ENCODE measurements at places on chromosomes 2 and 18.

GRCh38 chr2:112033600-112033999, 21.5 kb upstream of the TMEM87B start:
- DNase-seq, result no peak

DNA sequence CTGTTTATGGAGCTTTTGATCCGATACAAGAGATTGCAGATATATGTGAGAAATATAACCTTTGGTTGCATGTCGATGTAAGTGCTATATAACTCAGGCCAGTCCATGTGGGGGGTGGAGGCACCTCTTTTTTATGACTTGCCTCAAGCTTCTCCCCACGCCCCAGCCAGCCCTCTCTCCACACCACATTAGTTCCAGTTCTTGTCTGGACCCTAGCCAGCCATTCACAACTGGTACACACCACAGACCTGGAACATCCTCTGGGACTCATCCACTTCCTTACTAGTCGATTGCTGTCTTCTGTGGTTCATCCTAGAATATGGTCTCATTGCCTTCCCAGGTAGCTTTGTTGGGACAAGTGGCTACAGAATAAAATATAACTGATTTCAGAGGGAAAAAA, 31.0 kb downstream of the GAD1 start:
- no peak for DNase-seq

GRCh38 chr2:122447237-122447636, 691.8 kb downstream of the TSN start:
- no peak for DNase-seq

GRCh38 chr18:9009703-9010488, 92.6 kb upstream of the NDUFV2 start:
- no peak for DNase-seq

- no peak for DNase-seq
Measured at GRCh38 chr2:171968509-171968908, 31.2 kb upstream of the METAP1D start.

DNA sequence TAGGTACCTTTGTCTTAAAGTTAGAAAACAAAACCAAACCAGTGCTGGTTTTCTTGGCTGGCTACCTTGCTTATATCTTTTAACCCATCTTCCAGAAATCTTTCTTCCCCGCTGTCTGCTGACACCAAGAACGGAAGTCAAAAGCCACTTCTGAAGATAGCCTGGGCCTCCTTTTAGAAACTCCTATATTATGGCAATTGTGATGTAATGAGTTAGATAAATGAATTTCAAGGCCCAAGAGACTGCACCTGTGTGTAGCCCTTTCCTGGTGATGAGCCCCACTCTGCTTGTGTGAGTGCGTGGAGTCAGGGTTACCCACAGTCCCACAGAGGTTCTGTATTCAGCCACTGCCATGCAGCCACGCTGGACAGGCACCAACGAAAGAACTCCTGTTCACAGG, 60.7 kb downstream of the ARMC9 start:
- no peak for DNase-seq

DNA sequence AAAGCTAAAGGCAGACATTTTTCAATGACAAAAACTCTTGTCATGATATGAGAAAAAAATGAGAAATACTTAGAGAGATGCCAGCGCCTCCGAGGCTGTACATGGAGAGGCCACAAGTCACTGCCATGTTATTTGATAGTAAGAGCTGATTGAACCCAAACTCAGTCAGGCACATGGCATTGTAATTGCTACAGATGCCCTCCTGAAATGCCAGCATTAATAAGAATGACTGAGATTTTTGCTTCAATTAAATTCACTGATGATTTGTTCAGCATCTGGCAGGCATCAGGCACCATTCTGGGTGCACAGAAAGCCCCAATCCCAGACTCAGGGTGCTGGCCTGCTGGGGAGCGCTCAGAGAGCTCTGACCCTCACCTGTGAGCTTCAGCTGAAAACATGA, 129.0 kb upstream of the PXDN start:
- DNase-seq, result no peak

- DNase-seq, result no peak
Measured at GRCh38 chr2:105789745-105790460, 45.2 kb downstream of the NCK2 start.

- DNase-seq, result no peak
Measured at GRCh38 chr2:8346706-8347430, 335.0 kb upstream of the ID2 start.

- DNase-seq, result no peak
Measured at GRCh38 chr2:121570667-121571055, 40.0 kb downstream of the RNU4ATAC start.

DNA sequence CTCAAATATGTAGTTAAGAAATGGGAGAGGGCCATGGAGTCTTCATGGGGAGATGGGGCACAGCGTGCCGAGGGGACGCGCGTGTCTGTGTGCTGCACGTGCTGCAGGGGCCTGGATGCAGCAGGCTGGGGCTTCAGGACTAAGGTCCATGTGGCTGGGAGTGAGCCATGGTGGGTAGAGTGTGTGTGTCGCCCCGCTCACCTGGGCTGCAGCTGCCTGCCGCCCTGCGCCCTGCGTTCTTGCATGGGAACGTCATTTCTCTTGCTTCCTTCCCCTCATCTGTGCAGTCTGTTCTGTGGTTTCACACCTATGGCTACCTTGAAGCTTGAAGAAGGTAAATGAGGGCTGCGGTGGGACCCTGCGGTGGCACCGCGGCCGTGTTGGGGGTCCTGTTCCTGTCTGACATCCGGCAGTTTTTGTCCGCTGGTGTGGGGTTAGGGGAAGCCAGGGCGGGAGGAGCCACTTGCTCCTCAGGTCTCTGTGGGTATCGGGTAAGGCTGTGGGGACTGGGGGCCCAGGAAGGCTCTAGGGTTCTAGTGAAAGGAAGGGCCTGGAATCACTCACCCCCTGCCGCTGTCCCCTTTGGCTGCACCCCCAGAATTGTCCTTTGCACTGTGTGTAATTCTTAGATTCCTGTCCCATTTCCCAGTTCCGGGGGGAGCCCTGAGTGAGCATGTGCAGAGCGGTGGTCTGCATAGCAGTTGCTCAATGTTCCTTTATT, 54.1 kb upstream of the HS6ST1 start:
- DNase-seq, result no peak

- no peak for DNase-seq
Measured at GRCh38 chr18:23810396-23810795, 121.1 kb downstream of the LAMA3 start.

- DNase-seq, result no peak
Measured at GRCh38 chr18:6595666-6596065, 133.8 kb upstream of the ARHGAP28 start.

DNA sequence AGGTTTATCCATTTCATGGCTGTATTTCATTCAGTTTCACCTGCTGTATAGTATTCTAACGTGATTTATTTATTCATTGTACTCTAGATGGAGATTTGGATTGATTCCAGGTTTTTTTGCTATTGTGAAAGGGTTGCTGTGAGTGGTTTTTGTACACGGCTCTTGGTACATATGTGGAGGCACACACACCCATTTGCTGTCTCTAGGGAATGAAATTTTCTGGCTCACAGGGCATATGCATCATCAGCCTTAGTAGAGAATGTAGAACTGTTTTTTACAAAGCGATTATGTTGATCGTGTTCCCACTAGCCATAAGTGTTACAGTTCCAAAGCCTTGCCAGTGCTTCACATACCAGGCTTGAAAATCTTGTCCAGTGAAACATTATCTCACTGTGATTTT, 5.1 kb downstream of the SPTBN1 start:
- DNase-seq, result no peak

- no peak for DNase-seq
Measured at GRCh38 chr2:191954451-191954850, 107.6 kb upstream of the CAVIN2 start.

GRCh38 chr18:48663931-48664847, 125.4 kb downstream of the CTIF start:
- peak; percentile 77 for DNase-seq

GRCh38 chr2:103734911-103735310, 973.1 kb downstream of the TMEM182 start:
- no peak for DNase-seq

DNA sequence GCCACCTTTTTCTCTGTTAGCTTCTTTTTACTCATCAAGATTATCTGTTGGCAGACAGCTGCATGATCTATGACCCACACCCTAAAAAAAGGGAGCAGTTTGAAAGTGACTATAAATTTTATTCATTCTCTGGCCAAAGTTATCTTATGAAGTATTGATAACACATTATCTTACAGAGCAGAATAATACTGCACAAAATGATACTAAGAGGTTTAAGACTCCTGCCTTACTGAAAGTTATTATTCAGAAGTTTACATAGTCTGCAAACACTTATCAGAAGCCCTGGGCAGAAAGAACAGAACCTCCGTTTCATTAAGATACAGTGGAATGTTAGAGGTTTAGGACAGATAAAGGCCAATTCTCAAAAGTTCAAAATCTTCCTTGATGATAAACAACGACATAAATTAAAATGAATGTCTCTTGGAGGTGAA, 78.2 kb downstream of the ZEB2 start:
- DNase-seq, result no peak

- no peak for DNase-seq
Measured at GRCh38 chr2:161130354-161130753, 29.9 kb upstream of the TANK start.

- no peak for DNase-seq
Measured at GRCh38 chr2:96604104-96604503, 34.0 kb downstream of the KANSL3 start.

DNA sequence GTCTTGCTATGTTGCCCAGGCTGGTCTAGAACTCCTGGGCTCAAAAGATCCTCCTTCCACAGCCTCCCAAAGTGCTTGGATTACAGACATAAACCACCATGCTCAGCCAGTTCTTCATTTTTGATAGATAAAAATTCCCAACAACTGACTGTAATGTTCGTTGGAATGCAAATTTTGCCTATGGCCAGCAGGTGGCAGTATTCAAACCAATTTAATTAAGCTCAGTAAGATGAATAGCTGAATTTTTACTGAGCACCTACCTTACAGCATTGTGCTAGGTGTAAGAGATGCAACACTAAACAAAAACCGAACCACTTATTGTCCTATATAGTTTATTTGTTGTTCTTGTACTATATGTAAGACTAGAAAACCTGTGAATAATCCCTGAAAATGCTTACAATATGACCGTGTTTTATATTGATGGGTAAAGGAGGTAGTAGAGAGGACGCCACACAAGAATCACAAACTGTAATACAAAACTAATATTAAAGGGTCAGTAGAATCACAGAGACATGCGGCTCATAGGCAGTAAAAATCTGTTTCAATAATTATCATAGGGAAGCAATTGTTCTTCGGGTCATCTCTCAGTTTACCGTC, 8.2 kb upstream of the TMEM182 start:
- no peak for DNase-seq

- DNase-seq, result no peak
Measured at GRCh38 chr2:36473230-36473629, 117.7 kb downstream of the CRIM1 start.

DNA sequence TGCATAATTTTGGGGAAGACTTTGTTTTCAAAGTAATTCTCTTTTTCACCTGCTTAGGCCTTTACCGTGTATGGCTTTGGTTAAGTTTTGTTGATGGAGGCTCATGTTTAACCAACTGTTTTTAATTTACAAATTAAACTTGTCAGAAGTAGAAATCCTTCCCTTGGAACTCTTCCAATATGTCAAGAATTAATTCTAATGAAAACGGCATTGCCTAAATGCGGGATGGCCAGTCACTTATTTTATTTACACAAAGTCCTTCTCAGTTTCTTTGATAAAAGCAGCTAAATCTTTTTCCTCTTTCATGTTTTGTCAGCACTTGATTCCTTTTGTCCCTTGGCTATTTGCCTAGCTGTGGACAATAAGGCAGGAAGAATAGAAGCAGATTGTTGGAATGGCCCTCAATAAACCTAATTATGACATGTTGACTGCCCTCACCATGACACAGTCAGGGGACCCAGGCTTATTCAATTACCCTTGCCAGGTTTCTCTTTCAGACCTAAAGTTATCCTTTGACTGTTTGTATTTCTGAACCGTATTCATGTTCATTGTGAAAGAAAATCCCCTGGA, 26.3 kb downstream of the PAX3 start:
- no peak for DNase-seq

GRCh38 chr2:9010866-9011265, 7.4 kb upstream of the MBOAT2 start:
- DNase-seq, result no peak

DNA sequence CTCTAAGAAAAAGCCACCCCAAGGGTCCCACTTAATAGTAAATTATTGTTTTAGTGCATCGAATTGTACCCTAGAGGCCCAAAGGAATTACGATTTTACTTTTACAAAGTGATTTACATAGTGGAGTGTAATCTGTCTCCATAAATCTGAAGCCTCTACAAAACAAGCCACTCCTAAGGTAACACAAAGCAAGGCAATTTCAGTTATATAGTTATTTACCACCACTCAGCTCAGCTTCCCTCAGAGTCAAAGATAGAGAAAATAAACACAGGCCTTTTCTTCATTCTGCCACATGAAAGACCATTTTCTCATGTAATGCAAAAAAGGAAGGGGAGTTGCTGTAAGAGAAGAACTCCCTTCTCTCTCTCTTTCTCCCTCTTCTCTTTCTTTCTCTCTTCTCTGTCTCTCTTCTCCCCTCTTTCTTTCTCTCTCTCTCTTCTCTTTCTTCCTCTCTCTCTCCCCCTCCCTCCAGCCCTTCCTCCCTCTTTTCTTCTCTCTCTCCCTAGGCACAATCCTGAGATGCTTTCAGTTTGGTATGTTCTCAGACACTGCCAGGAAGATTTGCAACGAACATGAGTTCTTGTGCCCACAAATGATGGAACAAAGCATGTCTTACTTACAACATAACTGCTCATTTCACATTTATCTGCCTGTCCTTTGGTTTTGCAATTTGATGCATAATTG, 264.5 kb downstream of the BCL2 start:
- DNase-seq, result no peak

DNA sequence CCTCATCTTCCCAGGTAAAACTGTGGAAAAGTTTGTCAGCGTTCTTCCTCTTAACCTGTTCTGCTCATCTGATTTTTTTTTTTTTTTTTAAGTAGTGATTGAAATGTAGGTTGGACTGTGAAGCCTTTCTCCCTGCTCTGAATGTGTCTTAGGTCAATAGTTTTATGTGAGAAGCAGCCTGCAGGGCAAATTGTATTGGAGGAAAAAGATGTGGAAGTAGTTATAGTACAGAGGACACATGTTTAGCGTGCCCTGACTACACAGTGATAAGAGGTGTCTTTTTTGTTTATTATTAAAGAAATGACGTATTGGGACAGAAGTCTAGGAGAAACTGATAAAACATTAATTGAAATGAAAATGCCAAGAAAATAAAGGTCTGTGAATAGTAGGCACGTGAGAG, 1.5 kb downstream of the MTA3 start:
- DNase-seq, result no peak

GRCh38 chr2:160252278-160252887, 52.3 kb upstream of the ITGB6 start:
- no peak for DNase-seq

- DNase-seq, result no peak
Measured at GRCh38 chr2:239564587-239564986, 163.8 kb upstream of the HDAC4 start.

- DNase-seq, result no peak
Measured at GRCh38 chr2:45928946-45929345, 277.5 kb downstream of the PRKCE start.

GRCh38 chr2:191635333-191636234, 42.4 kb upstream of the NABP1 start:
- DNase-seq, result no peak
